CMK (cell line): ENCODE measurements at places on chromosomes 4 and X.

DNA sequence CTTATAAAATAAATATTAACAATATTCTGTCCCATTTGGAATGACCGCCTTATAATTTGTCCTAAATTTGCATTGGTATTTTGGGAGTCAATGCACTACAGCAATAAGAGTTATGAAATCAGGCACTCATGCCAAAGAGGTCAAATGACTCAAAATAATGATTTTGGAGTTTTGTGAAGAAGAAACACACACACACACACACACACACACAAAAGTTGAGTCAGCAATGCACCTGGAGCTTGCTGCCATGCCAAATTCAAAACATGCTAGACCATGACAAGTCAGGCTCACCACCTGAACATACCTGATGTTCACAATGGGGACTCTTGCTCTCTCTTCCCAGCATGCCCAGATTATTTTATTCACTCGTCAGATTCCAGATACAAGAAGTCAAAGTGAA lies 56.7 kb downstream of the PROM1 start:
- DNase-seq = no peak

DNA sequence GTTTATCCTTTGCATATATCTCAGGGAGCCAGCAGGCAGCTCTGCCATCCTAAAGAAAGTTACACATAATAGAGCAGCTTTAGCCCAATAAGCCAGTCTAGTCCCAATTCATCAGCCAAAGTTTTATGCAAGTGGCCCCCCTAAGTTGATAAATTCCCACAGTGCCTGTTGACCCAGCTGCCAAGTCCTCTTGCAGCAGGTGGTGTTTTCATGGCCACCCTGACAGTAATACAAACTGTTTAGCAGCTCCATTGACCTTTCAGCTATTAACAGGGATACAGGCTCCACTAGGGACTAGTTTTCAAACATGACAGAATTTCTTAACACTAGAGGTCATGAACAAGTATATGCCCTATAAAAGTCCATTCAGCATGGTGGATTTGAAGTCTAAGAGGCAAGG lies 77.5 kb downstream of the HHIP start:
- no peak for DNase-seq

DNA sequence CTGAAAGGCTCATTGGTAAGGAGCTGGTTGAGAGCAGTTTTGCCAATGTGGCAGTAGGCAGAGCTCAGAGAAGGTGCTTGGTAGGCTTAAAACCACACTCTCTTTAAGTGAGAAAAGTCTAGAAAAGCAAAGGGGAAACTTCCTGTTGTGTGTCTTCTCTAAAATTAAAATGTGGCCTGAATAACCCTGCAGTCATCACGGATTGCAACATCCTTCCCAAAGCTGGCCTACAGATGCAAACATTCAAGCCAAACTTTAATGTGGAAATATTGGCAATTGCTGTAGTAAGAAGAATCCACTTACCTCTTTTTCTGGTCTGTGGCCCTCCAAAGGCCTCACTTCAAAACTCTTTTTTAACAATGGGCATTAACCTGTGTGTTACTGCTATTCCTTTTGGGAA lies 348.5 kb downstream of the OPHN1 start:
- DNase-seq = no peak

- no peak for DNase-seq
These were observed 23.4 kb downstream of the RBM47 start for GRCh38 chr4:40606239-40606767.

GRCh38 chr4:102543030-102543928 lies 42.1 kb downstream of the NFKB1 start:
- no peak for DNase-seq

DNA sequence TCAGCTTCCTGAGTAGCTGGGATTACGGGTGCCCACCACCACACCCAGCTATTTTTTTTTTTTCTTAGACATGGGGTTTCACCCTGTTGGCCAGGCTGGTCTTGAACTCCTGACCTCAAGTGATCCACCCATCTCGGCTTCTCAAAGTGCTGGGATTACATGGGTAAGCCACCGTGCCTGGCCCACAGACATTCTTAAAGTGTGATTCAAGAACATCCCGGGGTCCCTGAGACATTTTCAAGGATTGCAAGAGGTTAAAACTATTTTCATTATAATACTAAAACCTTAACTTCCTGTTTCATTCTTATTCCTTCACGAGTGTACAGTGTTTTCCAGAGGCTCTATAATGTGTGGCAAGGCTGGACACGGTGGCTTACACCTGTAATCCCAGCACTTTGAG lies 318.7 kb downstream of the CAMK2D start:
- no peak for DNase-seq

- DNase-seq = no peak
These were observed 153.7 kb downstream of the AWAT2 start for GRCh38 chrX:69896046-69896445.

- no peak for DNase-seq
These were observed 56.9 kb downstream of the PCGF3 start for GRCh38 chr4:762211-763190.

- no peak for DNase-seq
These were observed 148.7 kb upstream of the PTCHD1 start for GRCh38 chrX:23185951-23186350.

- DNase-seq = no peak
These were observed 515.0 kb downstream of the INPP4B start for GRCh38 chr4:142331132-142331531.

DNA sequence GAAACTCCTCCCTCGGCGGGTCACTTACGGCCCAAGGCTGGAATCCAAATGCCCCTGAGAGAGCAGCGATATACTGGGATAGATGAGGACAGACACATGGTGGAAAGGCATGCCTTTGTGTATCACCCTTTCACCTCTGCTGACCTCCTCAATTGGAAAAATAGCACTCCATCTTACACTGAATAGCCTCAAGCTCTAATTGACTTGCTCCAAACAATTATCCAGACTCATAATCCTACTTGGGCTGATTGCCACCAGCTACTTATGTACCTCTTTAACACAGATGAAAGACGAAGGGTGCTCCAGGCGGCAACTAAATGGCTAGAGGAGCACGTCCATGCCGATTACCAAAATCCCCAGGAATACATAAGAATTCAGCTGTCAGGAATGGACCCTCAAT lies 1142.2 kb downstream of the ARAP2 start:
- DNase-seq = no peak

DNA sequence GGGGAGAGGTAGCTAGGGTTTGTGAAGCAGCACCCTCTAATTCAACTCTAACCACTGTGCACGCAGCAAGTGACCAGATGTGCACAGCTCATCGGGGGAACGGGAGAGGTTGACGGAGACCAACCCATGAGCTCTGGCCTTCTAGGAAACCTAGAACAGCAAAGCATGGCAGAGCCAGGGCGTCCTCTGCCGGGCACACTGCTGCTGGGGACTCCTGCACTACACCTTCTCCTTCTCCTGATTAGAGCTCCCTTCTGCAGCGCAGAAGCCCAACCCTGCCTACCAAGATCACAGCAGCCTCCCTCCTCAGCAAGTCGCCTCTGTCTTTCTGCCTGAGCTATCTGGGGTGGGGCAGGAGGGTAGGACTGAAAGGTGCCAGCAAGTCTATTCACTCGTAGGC lies 252.3 kb upstream of the PSAPL1 start:
- no peak for DNase-seq

- no peak for DNase-seq
These were observed 286.3 kb upstream of the UGT8 start for GRCh38 chr4:114312338-114312737.

GRCh38 chrX:149858592-149858991 lies 22.4 kb upstream of the MAGEA8 start:
- no peak for DNase-seq

DNA sequence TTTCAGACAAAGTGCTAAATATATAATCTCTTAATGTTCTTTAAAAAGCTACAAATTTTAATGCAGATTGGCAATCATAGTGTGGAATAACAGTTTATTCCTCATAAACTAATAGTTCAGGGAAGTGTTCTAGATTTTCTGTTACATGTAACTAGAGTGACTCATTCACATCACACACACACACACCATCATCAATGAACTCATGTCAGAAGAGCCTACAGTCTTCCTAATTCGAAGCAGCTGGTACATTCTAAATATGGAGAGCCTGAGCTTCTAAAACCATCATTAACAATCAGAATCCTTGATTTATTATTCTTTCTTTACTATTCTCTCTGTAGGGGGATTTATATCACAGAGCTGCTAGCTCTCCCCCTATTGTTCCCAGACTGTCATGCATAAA lies 49.6 kb downstream of the DKK2 start:
- DNase-seq = no peak

DNA sequence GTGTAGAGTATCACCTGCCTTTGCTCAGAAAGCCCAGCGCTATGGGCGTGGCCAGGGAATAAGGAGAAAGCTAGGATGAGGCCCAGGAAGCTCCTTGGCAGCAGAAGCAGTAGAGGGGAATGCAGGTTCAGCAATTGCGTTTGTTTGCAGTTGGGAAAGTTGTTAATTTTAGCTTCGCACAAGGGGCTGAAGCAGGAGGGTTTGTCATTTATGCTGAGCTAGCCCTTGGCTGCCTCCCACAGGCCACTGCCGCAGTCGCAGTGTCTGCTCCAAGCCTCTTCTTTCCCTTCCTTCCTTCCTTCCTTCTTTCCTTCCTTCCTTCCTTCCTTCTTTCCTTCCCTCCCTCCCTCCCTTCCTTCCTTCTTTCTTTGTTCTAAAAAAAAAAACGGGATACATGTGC lies 21.5 kb downstream of the FRMPD3 start:
- DNase-seq = no peak

- no peak for DNase-seq
These were observed 79.4 kb downstream of the MAOA start for GRCh38 chrX:43735534-43735933.

DNA sequence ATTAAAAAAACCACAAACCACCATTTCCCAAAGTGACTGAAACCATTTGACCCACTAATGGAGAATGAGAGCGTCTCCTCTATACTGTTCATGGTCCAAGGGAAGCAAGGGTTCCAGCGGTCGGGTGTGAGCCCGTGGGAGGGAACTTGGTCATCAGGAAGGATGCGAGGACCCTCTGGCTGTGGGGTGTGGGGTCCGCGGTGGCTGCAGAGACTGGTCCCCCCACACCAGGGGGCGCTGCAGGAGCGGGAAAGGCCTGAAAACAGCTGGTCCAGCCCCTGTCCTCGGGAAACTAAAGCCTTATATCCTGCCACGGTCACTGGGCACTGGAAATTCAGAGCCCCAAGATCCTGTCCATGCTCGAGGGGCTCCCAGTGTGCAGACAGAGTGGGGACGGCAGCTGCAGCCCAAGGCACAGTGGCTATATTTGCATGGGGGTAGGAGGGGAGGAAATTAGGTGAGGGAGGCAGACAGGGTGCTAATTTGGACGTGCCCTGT lies 4.3 kb downstream of the BLOC1S4 start:
- DNase-seq = peak; percentile 61

- no peak for DNase-seq
These were observed 21.6 kb downstream of the PIGG start for GRCh38 chr4:520683-521023.

DNA sequence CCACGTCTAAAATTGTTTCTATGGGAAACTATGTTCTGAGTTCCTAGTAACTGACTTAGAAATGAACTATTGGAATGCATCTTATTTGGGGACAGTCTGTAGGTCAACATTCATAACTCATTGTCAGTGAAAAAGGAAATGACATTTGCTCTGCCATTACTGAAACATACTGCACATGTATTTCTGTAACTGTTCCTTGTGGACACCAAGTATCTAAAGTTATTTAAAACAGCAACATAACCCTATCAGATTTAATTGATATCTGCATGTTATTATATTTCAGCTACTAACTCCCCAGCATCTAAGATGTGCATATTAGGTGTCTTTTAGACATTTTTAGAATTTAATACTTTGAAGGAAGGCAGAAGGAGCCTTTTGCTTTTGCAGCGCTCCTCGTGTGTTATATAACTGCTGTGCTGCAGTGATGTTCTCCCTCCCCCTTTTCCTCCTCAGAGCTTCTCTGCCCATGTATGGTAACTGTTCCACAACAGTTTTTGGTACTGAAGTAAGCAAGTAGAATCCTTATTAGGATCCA lies 37.2 kb upstream of the TMEM131L start:
- DNase-seq = no peak

DNA sequence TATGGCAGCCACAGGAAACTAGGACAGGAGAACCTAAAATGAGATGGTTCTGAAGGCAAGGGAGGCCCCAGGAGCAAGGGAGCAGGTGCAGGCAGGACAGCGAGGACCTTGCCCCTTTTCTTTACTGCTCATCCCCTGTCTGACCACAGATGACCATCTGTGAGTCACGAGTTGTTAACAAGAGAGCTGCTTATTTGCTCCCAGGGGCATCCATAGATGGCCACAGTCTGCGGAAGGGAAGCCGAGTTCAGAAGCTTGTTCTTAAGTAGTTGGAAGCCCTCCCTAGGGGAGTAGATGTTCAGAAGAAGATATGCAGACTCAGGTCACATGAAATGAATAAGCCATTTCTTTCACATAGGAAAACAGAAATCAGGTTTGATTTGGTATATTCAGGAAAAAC lies 69.4 kb downstream of the EVC2 start:
- no peak for DNase-seq

DNA sequence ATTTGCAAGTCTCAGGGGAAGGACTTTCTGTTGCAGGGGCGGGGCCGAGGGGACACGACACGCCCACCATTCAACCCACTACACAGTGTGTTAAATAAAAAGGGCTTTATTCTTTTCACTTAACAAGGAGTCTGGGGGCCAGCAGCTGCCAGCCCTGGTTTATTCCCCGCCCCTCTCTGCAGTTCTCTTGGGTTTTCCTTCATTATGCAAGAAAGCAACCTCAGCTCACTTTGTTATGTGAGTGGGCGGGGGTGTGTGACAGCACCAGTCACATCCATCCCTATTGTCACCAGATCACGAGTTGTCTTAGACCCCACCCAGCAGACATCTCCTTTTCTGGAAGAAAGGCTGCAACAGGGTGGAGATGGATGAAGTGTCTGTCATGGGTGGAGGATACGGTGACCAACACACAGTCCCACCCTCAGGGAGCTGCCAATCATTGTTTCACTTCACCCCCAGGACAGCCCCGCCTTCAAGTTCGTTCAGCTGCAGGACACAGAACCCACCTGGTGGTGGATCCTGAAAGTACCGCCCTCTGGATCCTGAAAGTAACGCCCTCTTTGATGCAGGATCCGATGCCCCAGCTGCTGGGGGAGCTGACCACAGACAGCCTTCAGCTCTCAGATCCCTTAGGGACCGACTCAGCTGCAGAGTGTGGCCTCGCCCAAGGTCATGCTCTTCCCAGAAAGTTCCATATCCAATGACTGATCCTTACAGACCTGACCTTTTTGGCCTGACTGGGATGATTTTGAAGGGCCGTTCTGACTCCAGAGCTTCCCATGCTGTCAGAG lies 79.6 kb downstream of the SMIM20 start:
- DNase-seq = no peak

GRCh38 chr4:184897895-184898294 lies 72.1 kb upstream of the ACSL1 start:
- DNase-seq = no peak

- DNase-seq = no peak
These were observed 762.0 kb upstream of the PCDH10 start for GRCh38 chr4:132387060-132387459.

GRCh38 chrX:86148594-86148993 lies 343 bp downstream of the DACH2 start:
- DNase-seq = no peak

GRCh38 chrX:5965406-5965805 lies 263.3 kb downstream of the NLGN4X start:
- DNase-seq = no peak
